ENCODE measurements at places on chromosomes 4 and X. TPM values are rescaled to one million over a fixed set of nuclear protein-coding genes. Genes with fewer than 3 reads are reported as not detected.

DNA sequence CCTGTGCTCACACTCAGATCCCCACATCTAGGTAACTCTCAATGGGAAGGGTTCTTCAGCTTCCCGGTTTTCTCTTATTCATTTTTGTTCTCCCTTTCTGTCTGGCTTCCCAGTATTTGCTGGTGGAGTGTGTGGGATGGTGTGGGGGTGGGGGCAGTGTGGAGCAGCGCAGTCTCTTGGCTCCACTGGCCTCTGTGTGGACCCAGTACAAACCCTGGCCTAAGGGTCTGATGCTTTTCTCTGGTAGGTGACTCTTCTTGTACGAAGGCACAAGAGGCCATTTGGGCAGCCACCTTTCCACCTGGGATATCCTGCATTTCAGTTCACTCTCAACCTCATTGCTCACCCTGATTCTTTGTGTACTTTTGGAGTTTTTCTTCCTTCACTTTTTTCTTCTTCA is 71.3 kb downstream of the NBDY start:
- no peak for DNase-seq
- peaks cover 20% of the 10 kb centered on the region for H3K4me1 ChIP-seq
- H3K27me3 ChIP-seq, result no peaks in the 10 kb centered on the region

DNA sequence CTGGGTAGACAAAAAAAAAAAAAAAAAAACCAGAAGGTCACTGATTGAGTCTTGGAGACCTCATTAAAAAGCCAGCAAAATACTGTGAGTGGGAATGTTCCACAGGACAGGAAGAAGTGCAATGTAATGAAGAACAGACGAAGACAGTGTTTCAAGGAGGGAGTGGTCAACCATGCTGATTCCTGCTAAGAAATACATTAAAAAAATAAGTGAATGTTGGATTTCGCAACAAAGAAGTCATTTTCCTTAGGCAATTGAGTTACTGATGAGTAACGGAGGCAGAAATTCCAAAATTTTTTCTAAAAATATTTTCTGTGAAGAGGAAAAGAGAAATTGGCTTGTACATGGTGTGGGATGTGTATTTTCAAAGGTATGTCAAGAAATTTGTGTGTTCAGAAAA is 94.3 kb upstream of the FAM47B start:
- no peak for DNase-seq
- H3K27ac ChIP-seq, result no peak overlapping the region
- H3K4me3 ChIP-seq, result no peak overlapping the region
- no peaks in the 10 kb centered on the region for H3K36me3 ChIP-seq
- no peaks in the 10 kb centered on the region for H3K4me1 ChIP-seq

GRCh38 chrX:120840827-120841226 is 34.8 kb downstream of the CT47B1 start:
- H3K27ac ChIP-seq, result no peak overlapping the region
- no peak overlapping the region for H3K4me3 ChIP-seq
- no peaks in the 10 kb centered on the region for H3K27me3 ChIP-seq
- H3K4me1 ChIP-seq, result no peaks in the 10 kb centered on the region
- H3K36me3 ChIP-seq, result no peaks in the 10 kb centered on the region

GRCh38 chrX:40933132-40933705 is 152.0 kb upstream of the USP9X start:
- H3K27me3 ChIP-seq, result no peaks in the 10 kb centered on the region
- H3K4me3 ChIP-seq, result no peak overlapping the region
- DNase-seq, result no peak

- peak; percentile 73 for DNase-seq
- no peaks in the 10 kb centered on the region for H3K36me3 ChIP-seq
- H3K27me3 ChIP-seq, result no peaks in the 10 kb centered on the region
- peaks cover 11% of the 10 kb centered on the region for H3K4me1 ChIP-seq
- H3K27ac ChIP-seq, result peak within 1 kb of the TSS; percentile 19
Measured at GRCh38 chrX:154436983-154437752, at the start of gene GDI1. Gene GDI1 (plus strand): TSS chrX:154437154. CDS start chrX:154437255, 101 bp downstream.

DNA sequence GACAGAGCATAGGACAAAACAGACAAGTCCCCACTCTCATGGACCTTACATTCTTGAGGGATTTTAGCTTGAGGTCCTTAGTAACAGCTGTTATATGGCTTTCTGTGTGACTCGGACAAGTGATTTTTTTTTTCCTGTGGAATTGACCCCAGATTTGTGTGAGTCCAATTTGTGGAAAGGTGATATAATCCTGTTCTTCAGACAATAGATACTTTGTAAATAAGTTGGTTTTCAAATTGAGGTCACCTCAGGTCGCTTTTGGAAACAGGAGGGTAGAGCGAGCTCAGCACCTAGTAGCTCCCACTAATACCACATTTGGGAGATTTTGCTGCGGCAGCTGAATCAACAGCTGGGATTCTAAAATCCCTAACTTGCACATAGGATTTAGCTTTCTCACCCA is 1008.8 kb downstream of the ADGRL3 start:
- no peak for DNase-seq
- H3K4me1 ChIP-seq, result no peaks in the 10 kb centered on the region
- no peak overlapping the region for H3K4me3 ChIP-seq
- no peak overlapping the region for H3K27ac ChIP-seq
- no peaks in the 10 kb centered on the region for H3K27me3 ChIP-seq

DNA sequence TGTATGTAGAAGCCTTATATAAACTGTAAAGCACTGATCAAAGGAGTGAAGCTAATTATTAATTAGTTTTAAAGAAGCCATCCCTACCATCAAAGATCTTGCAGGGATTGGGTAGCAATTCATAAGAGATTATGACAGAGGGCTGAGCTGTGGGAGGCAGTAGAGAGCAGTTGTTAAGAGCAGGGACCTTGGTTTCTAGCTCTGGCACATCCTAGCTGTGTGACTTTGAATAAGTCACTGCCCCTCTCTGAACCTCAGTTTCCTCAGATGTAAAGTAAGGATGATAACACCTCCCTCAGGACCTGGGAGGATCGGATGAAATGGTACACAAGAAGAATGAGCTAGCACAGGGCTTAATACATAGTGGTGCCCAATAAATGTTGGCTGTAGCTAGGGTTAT is 45.4 kb downstream of the APLN start:
- no peak overlapping the region for H3K4me3 ChIP-seq
- peaks cover 7% of the 10 kb centered on the region for H3K4me1 ChIP-seq
- no peaks in the 10 kb centered on the region for H3K36me3 ChIP-seq
- H3K27ac ChIP-seq, result no peak overlapping the region
- H3K27me3 ChIP-seq, result no peaks in the 10 kb centered on the region

DNA sequence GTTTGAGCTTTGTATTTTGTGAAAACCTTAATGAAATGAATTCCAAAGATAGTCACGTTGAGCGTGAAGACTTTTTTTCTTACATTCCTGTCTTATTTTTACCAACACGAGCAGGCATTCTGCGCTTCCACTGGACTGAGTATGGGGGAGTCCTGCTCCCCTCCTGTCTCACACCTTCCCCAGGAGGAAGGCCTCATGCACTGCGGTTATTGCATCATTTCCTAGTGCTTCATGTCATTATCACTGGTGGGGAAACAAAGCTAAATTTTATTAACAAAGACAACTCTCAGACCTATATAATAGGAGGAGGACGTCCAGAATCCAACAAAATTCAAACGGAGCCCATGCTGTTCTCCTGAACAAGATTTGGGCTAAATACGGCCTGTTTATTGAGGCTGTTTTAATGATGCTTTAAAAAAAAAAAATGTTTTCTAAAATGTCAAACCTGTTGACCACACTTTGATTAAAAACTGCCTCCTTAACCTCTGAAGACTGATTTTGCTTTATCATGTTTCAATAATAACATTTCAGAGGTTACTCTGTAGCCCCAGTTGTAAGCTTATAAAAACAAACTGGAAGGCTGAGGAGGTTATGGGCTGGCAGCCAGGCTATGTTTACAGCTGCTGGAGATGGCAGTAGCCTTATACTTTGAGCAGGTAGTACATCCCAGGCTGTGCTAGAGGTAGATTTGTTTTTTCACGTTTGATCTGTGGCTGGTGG is 118.0 kb downstream of the SOWAHB start:
- no peaks in the 10 kb centered on the region for H3K36me3 ChIP-seq
- no peak overlapping the region for H3K27ac ChIP-seq
- H3K4me1 ChIP-seq, result no peaks in the 10 kb centered on the region
- H3K27me3 ChIP-seq, result no peaks in the 10 kb centered on the region
- DNase-seq, result no peak

DNA sequence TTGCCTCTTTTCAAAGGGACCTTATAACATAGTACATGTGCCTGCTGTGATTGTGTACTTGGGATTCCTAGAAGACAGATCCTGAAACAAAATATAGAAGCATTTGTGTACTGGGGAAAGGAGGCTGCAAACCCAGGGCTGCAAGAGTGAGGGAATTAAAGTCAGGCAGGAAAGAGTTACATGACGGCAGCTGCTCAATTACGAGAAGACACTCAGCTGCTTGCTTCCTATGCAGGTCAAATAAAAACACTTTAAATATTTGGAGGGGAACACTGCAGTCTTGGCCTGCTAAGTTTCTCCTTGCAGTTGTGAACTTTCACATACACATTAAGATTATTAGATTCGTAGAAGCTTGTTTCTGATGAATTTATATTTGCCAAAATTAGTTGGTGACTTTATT is 191.9 kb upstream of the CXCL13 start:
- H3K36me3 ChIP-seq, result no peaks in the 10 kb centered on the region
- no peaks in the 10 kb centered on the region for H3K27me3 ChIP-seq
- H3K4me3 ChIP-seq, result no peak overlapping the region
- no peak for DNase-seq

GRCh38 chrX:20452487-20452886 is 185.8 kb upstream of the RPS6KA3 start:
- no peak overlapping the region for H3K27ac ChIP-seq
- no peaks in the 10 kb centered on the region for H3K4me1 ChIP-seq
- H3K27me3 ChIP-seq, result no peaks in the 10 kb centered on the region
- no peak for DNase-seq
- H3K4me3 ChIP-seq, result no peak overlapping the region

DNA sequence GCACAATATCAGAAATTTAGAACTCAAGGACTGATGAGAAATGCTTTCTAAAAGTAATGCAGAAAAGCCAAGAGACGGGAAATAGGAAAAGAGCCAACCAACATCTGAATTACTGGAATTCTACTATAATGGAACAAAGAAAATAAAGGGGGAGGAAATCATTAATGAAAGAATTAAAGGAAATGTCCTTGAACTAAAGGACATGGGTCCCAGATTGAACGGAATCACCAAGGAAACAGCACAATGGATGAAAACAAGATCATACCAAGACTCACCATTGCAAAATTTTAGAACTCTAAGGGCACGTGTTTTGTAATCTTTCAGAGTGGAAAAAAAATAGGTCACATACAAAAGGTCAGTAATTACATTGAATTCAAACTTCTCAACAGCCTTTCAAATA is 35.9 kb downstream of the HPGDS start:
- H3K36me3 ChIP-seq, result no peaks in the 10 kb centered on the region
- H3K27me3 ChIP-seq, result no peaks in the 10 kb centered on the region
- no peak overlapping the region for H3K4me3 ChIP-seq
- H3K4me1 ChIP-seq, result peaks cover 8% of the 10 kb centered on the region

DNA sequence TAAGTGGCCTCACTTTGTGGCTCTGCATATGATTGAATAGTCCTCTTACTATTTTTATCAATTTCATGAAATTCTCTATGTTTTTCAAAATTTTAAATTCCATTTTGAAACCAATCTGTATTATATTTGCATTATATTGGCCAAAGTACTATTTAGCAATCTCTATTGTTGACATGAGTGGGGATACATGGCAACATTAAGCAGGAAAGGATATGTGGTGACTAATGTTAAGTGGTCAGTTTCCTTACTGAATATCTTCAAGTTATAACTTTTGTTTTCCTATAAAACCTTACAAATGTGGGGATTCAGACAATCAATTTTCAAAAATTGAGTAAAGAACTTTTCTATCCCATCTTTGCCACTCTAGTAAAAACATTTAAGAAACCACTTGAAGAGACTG is 10.2 kb downstream of the BBS7 start:
- DNase-seq, result no peak
- H3K27ac ChIP-seq, result no peak overlapping the region
- no peaks in the 10 kb centered on the region for H3K4me1 ChIP-seq
- H3K4me3 ChIP-seq, result no peak overlapping the region

- H3K27ac ChIP-seq, result no peak overlapping the region
- no peaks in the 10 kb centered on the region for H3K4me1 ChIP-seq
- no peaks in the 10 kb centered on the region for H3K36me3 ChIP-seq
- H3K27me3 ChIP-seq, result no peaks in the 10 kb centered on the region
- no peak for DNase-seq
Measured at GRCh38 chr4:169340834-169341233, 70.1 kb upstream of the SH3RF1 start.

DNA sequence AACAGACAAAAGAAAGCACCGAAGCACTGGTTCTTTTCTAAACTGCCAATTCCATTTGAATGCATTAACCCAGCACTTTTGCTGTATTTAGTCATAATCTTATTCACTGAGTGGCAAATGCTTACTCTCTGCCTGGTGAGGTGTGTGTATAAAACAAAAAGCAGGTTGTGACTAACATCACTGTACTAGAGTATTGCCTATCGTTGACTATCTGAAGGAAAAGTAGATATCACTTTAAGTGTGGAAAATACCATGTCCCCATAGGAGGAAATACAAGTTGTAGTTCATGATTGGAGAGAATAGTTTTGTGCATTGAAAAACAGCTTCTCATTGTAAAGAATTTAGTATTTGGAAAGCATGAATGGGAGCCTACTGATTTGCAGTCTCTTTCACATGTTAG is 2.7 kb downstream of the PDLIM5 start:
- no peak overlapping the region for H3K27ac ChIP-seq
- peaks cover 47% of the 10 kb centered on the region for H3K4me1 ChIP-seq
- H3K27me3 ChIP-seq, result no peaks in the 10 kb centered on the region
- H3K4me3 ChIP-seq, result no peak overlapping the region

Gene TLR2
- total RNA-seq, result not detected

DNA sequence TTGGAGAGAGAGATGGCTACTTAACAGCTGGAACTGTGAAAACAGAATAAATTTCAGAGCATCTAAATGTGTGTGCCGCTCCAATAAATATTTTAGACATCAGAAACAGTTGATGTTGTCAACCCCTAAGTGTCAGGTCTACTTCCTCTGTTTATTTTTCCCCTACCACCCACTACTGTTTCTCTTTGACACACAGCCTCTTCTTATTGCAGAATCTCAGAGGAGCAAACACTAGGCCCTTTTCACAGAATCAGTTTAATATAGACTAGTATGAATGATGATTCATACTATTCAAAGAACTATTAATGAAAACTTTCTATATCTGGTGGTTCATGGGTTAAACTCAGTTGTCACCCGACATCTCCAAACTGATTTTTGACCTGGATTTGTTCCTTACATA is 33.9 kb downstream of the NAA11 start:
- H3K4me3 ChIP-seq, result no peak overlapping the region
- no peaks in the 10 kb centered on the region for H3K27me3 ChIP-seq
- no peaks in the 10 kb centered on the region for H3K36me3 ChIP-seq

DNA sequence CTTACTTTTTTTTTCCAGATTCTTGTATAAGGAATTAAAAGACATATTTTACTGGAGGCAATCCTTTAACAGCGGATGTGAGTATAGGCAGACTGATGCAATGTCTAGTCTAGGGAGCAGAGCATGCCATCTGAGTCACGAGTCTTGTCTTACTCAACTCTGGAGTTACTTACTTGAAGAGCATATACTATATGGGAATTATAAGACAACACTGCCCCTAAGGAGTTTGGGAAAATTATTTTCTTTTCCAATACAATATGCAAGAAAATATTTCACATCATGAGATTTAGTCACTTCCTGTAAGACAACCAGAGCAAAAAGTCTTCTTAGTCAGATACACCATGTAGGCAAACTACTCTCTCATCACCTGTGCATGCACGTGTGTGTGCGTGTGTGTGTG is 537.3 kb upstream of the FTHL17 start:
- H3K4me1 ChIP-seq, result no peaks in the 10 kb centered on the region
- H3K36me3 ChIP-seq, result no peaks in the 10 kb centered on the region
- no peak overlapping the region for H3K27ac ChIP-seq
- no peaks in the 10 kb centered on the region for H3K27me3 ChIP-seq

- no peaks in the 10 kb centered on the region for H3K4me1 ChIP-seq
- H3K27me3 ChIP-seq, result no peaks in the 10 kb centered on the region
Measured at GRCh38 chrX:1105671-1106419, 106.6 kb downstream of the CRLF2 start.

Gene EMCN
- total RNA-seq, result not detected

Gene ZFP92
- not detected for total RNA-seq

Gene STARD8
- total RNA-seq, result not detected
